AG09319 (cell line): ENCODE measurements at places on chromosomes 12 and 14.
A peak's percentile ranks its signal among the peaks of the same experiment; 100 is the strongest.

- no peak for DNase-seq
Observed at GRCh38 chr14:91215381-91215780, 29.1 kb downstream of the GPR68 start.

GRCh38 chr12:89995870-89996269 is 287.2 kb upstream of the ATP2B1 start:
- no peak for DNase-seq

- DNase-seq: no peak
Observed at GRCh38 chr12:122452701-122453285, 30.3 kb upstream of the CLIP1 start.

- DNase-seq: no peak
Observed at GRCh38 chr12:22874151-22874550, 249.2 kb downstream of the ETNK1 start.

DNA sequence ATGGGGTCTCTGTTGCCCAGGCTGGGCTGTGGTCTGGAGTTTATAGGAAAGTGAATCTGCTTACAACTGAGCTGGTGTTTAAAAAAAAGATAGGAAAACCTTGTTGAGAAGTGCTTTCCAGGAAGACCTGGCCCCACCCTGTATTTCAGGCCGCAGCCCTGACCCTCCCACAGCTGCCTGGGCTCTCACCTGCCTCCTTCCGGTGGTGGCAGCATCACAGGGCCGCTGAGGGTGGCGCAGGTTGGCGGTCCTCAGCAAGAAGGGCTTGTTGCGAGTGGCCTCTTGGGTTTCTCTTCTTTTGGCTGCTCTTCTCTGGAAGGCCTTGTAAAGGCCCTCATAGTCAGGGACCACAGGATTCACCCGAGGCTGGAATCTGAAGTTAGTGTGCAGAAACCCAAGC is 7.7 kb downstream of the FAM161B start:
- no peak for DNase-seq

GRCh38 chr12:88756153-88756552 is 175.9 kb upstream of the KITLG start:
- DNase-seq: no peak

- DNase-seq: no peak
Observed at GRCh38 chr12:13326076-13326475, 129.6 kb downstream of the EMP1 start.

DNA sequence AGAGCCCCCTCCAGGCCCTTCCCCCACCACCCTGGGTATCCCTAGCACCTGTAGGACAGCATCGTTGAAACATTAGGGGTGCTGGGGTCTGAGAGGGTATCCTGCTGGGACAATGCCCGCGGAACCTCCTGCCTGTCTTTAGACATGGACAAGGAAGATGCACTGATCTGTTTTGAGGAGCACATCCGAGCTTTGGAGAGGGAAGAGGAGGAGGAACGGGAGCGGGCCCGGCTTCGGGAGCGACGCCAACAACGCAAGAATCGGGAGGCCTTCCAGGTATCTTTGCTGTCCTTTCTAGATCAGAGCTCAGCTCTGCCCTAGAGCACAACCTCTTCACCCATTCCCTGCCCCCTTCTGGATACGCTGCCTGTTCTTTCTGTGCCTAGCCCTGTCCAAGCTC is 13.2 kb downstream of the PRPF40B start:
- no peak for DNase-seq

DNA sequence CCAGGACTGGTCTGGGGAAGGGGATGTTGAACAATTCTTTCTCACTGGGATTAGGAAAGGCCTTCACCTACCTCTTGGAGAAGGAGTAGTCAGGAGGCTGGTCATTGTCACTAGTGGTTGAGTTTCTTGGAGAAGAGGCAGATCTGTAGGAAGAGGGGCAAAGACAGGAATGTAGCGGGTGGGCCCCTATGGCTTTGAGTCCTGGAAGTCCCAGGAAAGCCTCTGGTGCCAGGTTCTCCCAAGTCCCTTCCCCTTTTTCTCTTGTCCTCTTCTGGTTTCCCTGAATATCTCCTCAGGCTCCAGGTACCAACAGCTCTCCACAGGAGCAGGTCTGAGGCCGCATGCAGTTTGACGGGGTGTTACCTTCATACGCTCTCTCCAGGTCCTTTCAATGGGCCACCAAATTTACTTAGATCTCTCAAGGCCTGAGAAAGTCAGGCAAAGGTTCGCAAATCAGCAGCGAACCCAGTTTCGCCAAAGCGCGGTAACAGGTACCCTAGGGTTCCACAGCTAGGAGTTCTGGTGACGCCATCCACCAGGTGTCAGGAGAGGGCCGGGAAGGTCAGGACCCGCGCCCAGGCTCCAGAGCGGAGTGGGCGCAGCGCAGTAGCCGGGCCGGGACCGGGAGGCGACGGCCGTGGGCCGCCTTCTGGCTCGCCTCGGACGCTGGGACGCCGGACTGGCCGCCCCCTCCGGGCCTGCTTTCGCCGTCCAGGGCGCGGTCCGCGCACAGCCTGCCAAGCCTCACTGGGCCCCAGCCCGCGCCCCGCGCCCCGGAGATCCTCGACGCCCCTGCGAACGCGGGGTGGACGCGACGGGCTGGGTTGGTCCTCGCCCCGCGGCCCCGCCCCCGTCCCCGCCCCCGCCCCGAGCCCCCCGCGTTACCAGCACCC is 795 bp downstream of the SMAGP start:
- DNase-seq: no peak

- DNase-seq: no peak
Observed at GRCh38 chr12:47557386-47557785, 148.4 kb downstream of the RPAP3 start.

DNA sequence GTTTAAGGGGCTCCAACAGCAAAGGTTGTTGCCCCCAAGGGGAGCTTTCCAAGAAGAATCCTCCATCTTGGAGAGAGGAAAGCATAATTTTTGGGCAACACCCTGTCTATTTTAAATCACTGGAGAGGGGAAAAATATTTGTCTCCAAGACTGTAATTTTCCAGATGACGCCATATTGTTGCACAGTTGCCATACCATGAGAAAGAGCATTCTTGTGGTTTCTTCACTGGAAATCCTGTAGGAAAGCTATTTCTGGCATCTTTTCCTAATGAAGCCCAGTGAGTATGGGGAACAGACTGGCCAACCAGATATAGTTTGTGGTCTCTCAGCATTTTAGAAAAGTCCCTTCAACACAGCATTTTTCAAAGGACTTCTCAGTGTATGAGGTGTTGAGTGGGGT is 88.1 kb upstream of the MANSC4 start:
- peak; percentile 30 for DNase-seq

DNA sequence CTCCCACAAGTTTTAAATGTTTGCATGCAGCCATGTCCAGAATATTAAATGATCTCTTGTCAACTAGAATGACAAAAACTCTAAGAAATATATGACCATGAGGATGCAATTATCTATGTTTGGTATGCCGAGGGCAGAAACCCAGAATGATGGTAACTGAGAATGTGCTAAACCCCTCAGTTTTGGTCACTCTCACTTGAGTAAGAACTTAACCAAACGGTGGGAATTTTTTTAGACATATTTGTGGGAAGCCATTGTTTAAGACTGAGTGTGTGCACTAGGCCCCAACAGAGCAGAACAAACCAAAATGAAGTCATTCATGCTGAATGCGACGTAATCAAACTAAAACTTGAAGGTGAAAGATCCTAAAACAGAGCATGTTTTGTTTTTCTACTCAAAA is 1927.9 kb upstream of the SEL1L start:
- no peak for DNase-seq
